AG09309 (cell line): ENCODE measurements at places on chromosomes 11 and 22.

DNA sequence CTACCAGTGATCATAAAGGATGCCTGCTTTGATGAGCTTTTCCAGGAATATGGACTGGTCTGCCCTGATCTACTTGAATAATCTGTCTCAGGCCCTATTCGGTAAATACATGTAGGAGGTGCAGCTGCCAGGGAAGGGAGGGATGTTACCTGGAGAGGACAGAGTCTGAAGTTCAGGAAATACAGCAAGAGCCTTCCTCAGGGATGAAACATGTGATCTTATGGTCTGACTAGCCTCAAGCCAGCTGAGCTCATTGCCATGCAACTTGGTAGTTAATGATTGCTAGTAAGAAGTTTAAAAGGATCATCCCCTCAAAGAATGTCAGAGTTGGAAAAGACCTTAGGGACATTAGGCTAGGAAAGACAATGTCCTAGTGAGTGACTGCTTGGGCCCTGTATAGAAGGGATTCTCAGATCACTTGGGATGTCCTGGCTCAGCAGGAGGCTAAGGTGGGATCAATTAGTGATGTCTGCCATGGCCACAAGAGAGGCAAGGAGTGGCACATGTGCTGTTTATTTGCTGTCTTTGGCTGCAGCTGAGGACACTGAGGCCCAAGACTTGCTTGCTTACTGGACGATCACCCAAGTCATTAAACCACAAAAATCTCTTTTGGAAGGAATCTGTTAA lies 18.5 kb downstream of the PTPRJ start:
- DNase-seq: no peak

DNA sequence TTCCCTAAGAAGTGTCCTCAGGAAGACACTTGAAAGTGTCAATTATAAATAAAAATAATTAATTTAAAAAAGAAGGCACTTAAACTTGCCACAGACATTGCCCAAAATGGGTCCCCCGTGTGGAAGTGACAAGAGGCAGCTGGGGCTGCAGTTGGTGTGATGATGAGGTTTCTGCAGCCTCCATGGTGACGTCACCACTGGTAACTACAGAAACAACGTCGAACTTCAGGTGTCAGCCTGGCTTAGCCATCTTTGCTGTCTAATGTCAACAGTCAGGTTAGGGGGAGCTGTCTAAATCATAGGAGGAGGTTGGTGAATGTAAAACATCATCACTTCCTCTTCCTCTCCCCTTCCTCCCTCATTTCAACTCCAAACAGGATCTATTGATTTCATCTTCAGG lies 328.6 kb downstream of the MN1 start:
- DNase-seq: no peak

- no peak for DNase-seq
Measured at GRCh38 chr11:8258289-8258688, 5.4 kb downstream of the LMO1 start.

GRCh38 chr11:111206472-111206871 lies 39.1 kb upstream of the POU2AF2 start:
- DNase-seq: no peak

- no peak for DNase-seq
Measured at GRCh38 chr11:44944853-44945235, 5.8 kb downstream of the TP53I11 start.

DNA sequence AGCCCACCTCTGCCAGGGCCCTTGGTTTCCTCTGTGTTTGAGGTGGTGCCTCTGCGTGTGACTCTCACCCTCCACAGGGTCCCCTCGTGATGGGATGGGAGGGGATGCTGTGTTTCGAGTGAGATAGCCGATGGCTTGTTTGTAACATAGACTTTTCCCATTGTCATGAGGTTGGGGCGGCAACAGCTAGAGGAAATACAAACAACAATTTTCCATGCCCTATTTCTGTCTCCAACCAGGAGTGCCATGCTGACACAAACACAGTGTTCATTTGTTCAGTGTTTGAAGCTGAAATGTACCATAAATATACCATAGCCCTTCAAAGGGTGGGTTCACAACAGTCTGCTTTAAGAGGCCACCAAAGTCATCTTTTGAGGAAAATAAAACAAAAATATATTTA lies 19.5 kb upstream of the NAV2 start:
- no peak for DNase-seq

DNA sequence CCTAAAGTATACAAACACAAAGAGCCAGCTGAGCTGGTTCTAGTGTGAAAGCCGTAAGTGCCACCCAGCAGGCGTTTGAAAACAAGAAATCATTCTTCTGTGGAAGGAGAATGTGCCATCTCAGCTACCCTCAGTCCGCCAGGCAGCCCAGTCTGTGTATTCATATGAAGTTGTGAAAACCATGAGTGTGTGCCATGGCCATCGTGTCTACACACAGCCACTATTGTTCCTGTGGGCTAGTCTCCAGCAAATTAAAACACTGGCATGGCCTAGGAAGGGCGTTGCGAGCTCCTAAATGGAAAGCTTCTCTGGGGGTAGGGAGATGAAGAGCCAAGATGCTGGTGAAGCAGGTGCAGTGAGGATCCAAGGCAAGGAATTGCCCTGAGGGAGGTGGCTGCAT lies 51.5 kb upstream of the HORMAD2 start:
- no peak for DNase-seq

DNA sequence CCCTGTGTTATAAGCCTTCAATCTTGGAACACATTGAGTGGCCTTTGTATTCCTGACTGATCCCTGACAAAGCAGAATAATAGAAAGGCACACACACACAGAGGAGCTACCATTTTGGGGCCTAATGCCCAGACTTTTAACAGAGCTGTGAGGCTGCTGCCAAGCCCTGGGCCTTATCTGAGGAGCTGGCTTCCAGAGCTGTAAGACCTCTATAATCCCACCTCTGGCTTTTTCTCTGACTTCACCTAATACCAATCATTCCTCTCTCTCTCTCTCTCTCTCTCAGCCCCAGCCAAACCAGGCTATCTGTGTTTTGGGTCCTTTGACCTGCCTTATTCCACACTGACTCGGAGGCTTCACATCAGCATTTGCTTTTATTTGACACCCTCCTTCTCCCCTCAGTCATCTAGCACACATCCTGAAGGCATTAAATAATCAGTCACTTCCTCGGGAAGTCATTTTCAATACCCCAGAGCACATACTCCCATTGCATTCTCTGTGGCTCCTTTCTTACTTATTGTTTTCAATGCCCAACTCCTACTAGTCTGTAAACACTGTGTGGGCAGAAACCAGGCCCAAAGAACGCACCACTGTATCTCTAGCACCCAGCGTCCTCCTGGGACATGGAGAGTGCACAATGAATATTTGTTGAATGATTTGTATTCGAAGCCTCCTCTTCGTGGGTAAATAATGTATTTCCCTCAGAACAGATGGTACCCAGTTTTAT lies 21.2 kb upstream of the TRIM44 start:
- DNase-seq: no peak

- DNase-seq: no peak
Measured at GRCh38 chr22:32634421-32634981, 159.9 kb downstream of the FBXO7 start.

- DNase-seq: no peak
Measured at GRCh38 chr22:36486619-36487384, 5.4 kb upstream of the TXN2 start.

GRCh38 chr11:67275606-67276409 lies 9.5 kb downstream of the GRK2 start:
- DNase-seq: no peak

- no peak for DNase-seq
Measured at GRCh38 chr11:75566763-75567279, 4.8 kb downstream of the SERPINH1 start.

DNA sequence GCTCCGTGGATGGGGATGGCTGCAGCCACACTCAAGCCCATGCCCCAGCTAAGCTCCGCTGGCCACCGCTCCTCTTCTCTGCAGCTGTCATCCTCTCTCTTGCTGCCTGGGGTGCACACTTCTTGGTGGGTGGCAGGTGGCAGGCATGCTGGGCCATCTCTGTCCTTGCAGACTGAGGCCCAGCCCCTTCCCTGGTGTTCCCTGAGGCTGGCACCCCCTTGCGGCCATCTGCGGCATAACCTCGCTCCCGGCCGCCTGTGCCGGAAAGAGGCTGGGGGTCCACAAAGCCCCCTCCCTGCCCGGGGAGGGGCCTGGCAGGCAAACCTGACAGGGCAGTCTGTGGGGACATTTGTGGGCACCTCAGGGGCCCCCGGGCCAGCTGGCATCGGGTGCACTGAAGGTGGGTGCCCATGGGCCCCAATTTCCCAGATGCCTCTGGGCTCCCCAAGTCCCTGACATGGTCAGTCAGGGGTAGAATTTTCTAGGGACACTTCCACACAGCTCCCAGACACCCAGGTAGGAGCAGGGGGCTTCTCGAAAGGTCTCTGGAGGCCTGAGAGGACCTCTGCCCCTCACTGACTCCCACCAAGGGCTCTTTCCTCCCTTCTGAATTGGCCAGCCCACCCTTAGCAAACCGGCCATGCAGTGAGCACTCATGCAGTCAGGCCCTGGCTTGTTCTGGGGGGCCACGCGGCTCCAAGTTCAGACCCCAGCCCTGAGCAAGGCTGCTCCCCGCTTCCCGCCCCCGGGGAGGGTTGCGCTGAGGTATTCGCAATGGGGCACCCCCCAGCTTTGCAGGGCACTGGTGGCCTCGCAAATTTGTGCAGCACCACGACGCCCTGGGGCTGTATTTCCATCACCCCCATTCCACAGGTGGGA lies 23.5 kb upstream of the TH start:
- DNase-seq: no peak

- no peak for DNase-seq
Measured at GRCh38 chr11:72235351-72236057, 8.5 kb downstream of the PHOX2A start.

- no peak for DNase-seq
Measured at GRCh38 chr22:30655532-30655931, 12.1 kb downstream of the DUSP18 start.

GRCh38 chr11:73647459-73648100 lies 1.2 kb downstream of the PLEKHB1 start:
- DNase-seq: no peak

- no peak for DNase-seq
Measured at GRCh38 chr11:77879218-77879617, 58.3 kb downstream of the AAMDC start.

- peak; percentile 80 for DNase-seq
Measured at GRCh38 chr11:27242591-27242990, 120.4 kb downstream of the CCDC34 start.

DNA sequence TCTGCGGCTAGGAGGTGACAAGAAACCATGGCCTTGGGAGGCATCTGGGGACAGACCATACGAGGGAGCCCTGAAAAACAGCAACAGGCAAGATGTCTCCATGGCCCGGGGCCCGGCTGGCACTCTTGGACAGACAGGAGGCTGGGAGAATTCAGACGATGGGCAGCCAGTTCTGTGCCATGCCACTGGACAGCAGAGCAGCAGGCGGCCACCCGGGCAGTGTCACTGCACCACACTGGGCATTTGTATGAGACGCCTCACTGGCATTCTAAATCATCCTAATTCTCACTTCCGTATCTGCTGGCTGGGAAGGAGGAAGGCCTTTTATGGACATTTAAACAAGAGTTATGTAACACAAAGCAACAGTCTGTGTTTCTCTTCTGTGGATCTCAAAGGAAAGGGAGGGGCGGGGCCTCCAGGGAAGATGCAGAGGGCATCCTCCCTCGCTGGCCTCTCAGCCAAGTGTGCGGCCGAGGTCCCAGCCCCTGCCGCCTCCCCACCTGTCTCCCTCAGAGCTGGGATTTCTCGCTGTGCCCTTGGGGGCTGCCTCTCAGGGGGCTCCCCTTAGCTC lies 350.3 kb downstream of the SHANK2 start:
- no peak for DNase-seq

DNA sequence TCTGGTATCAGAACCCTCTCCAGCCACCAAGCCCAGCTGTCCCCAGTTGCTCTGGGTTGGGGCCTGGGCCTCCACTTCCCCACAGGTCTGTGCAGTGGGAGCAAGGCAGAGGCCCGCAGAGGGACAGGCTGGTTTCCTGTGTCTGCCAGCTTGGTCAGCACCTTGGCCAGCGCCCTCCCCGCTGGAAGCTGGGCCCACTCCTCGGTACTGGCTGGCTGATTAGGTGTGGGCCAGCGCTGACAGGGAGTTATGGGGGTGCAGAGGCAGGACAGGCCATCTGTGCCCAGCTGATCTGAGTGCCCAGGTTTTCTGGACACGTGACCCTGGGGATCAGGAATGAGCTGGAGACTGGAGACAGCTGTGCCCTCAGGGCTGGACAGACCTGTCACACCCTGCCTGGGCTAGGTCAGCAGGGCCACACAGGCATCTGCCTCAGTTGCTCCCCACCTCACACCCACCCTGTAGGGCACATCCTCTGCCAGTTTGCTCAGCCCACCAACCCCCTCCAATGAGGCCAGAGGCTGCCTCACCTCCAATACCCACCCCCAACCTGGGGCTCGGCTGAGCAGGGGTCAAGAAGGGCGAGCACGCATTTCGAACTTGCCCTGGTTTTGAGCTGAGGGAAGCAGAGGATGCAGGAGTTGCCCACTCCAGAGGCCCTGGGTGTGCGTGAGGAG lies 175.3 kb downstream of the IGLL1 start:
- DNase-seq: no peak

DNA sequence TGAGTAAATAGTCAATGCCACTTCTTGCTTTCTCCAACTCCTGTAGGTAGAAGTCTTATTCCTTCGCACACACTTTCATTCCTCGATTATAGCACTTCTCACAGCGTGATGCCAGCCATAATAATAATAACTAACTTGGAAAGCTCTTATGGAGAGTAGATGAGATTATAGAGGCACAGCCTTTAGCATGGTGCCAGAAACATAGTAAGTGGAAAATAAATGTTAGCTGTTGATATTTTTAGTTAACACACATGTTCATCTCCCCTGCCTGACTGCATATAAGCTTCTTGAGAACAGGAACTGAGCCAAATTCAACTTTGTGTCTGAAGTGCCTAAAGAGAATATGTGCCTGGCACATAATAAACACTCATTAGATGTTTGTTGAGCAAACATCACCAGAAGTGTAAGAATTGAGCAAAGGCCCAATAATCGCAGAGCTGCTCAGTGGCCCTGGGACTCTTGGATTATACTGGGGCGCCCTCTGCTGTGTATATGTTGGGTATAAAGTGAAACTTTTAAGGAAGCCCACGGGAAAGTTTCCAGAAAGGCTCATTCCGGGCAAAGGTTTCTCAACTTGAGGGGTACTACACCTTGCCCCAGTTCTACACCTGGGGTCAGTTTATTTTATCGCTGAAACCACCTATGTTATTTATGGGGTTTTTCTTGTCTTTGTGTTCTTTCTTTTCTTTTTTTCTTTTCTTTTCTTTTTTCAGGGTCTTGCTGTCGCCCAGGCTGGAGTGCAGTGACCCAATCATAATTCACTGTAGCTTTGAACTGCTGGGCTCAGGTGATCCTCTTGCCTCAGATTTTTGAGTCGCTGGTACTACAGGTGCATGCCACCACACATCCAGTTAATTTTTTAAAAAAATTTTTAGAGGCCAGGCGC lies 22.3 kb downstream of the SLN start:
- DNase-seq: peak; percentile 5

DNA sequence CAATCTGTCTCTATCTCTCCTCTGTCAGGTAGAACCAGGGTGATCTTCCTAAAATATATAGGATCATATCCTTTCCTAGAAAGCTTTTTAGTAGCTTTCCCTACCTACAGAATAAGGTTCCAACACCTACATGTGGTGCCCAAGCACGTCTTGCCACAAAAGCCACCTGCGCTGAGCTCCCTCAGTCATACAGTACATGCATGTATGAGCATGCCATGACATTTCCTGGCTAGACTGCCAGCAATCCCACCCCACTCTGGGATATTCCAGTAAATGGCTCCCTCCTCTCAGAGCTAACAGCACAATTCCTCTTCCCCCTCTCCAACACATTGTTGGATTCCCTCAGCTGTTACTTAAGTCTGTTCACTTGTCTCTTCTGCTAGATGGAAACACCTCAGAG lies 398.0 kb downstream of the TENM4 start:
- no peak for DNase-seq

- DNase-seq: no peak
Measured at GRCh38 chr22:46367707-46368191, 32.2 kb downstream of the TRMU start.

GRCh38 chr11:119024430-119025098 lies 6.0 kb downstream of the TRAPPC4 start:
- no peak for DNase-seq
